Osteoblast (primary cell): ENCODE measurements at places on chromosomes 16 and 17.

- no peak for DNase-seq
These were observed 715.7 kb upstream of the SOX9 start for GRCh38 chr17:71405101-71405500.

GRCh38 chr16:81616321-81617020 is 162.6 kb upstream of the PLCG2 start:
- peak; percentile 91 for DNase-seq

DNA sequence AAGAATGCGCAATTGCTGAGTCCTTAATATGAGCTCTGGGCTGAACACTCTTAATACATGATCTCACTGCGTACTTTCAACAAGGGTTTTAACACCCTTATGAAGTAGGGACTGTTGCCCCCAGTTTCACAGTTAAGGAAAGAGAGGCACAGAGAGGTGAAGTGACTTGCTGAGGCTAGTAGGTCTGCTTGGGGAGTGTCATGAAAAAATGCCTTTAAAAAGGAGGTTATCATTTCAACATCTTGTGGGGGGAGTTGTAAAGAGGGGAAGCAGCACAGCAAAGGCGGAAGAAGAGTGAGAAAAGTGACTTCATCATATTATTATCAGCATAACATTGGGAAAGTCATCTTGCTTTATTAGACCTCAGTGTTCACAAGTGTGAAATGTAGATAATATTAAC is 2.1 kb downstream of the CCL4L2 start:
- no peak for DNase-seq

GRCh38 chr16:48623304-48624016 is 13.5 kb upstream of the N4BP1 start:
- DNase-seq, result peak; percentile 98

- no peak for DNase-seq
These were observed 74.9 kb downstream of the ZFHX3 start for GRCh38 chr16:72972878-72973571.

GRCh38 chr16:4798456-4798855 is 3.3 kb downstream of the SMIM22 start:
- peak; percentile 46 for DNase-seq

DNA sequence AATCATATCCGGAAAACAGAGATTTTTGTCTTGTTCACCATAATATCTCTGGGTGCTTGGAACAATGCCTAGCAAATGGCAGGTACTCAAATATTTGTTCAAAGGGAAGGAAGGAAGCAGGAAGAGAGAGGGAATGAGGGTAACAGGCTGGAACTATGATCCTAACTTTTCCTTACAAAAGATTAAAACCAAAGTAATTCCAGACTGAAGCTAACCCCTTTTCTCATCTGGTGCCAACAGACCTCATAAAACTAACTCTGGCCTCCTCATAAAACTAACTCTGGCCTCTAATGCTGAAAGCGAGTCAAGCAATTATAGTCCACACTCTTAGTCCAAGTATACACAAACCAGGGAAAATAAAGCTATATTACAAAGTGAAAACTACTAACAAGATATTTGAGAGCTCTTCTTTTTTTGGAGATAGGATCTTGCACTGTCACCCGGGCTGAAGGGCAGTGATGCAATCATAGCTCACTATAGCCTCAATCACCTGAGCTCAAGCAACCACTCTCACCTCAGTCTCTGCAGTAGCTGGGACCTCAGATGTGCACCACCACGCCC is 84.6 kb downstream of the KANSL1 start:
- no peak for DNase-seq

DNA sequence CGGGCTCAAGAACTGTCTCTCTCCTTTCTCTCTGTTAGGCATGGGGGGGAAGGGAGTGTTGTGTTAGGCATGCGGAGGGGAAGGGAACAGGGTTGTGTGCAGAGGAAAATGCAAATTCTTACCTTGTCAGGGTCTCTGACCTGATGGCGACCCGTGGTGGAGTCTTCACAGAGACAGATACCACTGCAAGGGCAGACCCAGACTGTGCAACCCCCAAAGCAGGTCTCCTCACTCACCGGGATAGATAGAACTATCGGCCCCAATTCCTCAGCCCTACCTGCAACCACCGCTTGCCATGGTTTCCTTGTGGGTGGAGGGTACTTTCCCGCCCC is 9.6 kb upstream of the MPP2 start:
- DNase-seq, result no peak

DNA sequence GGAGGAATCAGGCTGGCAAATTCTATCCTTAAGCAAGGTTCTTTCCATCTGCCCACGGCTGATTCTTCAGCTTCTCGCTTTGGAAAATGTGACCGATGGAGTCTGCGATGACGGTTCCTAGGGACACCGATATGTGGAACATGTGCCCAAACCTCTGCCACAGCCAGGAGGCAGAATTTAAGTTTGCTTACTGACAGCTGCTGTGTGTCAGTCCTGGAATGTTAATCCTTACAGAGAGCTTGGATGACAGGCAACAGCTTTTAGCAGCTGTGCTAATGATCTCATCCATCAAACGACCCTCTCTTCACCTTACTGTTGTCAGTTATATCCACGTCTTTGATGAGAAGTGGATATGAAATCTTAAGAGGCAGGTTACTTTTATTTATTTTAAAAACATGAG is 11.4 kb upstream of the MYH13 start:
- DNase-seq, result no peak

- no peak for DNase-seq
These were observed 23.7 kb downstream of the MAP3K3 start for GRCh38 chr17:63645775-63646487.
